ENCODE measurements at places on chromosomes 4 and X.

DNA sequence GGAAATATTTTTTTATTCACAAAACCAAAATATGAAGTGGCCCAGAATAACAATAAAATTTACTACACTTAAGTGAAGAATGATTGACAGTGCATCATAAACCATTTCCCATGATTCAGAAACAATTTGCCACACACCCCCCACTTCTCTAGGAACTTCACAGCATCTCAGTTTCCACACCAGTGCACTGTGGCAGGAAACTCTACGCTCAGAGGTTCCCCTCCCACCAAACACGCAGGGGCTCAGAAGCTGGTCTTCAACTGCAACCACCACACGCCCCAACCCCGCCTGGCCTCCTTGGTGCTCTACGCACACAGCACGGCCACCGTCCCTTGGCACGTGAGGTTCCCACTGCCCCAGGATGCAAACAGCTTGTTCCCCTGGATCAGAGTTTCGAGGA, 63.7 kb downstream of the ZFYVE28 start:
- no peak overlapping the region for H3K27ac ChIP-seq
- no peaks in the 10 kb centered on the region for H3K27me3 ChIP-seq
- no peaks in the 10 kb centered on the region for H3K36me3 ChIP-seq

- DNase-seq = no peak
- no peaks in the 10 kb centered on the region for H3K36me3 ChIP-seq
- H3K4me3 ChIP-seq = no peak overlapping the region
- no peaks in the 10 kb centered on the region for H3K27me3 ChIP-seq
Observed at GRCh38 chr4:1604706-1605205, 79.4 kb downstream of the FAM53A start.

DNA sequence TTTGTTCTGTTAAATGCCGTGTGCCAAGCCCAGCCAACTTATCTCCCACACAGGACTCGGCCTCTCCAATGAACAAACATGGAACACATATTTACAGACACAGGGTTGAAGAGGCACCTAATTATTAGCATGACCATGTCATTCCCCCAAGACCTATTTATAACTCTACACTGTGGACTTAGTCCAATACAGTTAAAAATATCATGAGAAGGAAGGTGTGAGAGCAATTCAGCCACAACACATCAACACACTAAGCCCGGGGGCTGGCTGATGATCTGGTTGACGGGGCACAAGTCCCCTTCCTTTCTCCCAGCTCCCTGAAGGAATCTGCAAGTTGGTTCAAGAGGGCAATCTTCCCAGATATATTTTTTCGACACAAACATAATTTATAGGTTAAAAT, 28.1 kb downstream of the MANBA start:
- no peak overlapping the region for H3K4me3 ChIP-seq
- H3K27ac ChIP-seq = no peak overlapping the region
- H3K27me3 ChIP-seq = no peaks in the 10 kb centered on the region
- DNase-seq = no peak

DNA sequence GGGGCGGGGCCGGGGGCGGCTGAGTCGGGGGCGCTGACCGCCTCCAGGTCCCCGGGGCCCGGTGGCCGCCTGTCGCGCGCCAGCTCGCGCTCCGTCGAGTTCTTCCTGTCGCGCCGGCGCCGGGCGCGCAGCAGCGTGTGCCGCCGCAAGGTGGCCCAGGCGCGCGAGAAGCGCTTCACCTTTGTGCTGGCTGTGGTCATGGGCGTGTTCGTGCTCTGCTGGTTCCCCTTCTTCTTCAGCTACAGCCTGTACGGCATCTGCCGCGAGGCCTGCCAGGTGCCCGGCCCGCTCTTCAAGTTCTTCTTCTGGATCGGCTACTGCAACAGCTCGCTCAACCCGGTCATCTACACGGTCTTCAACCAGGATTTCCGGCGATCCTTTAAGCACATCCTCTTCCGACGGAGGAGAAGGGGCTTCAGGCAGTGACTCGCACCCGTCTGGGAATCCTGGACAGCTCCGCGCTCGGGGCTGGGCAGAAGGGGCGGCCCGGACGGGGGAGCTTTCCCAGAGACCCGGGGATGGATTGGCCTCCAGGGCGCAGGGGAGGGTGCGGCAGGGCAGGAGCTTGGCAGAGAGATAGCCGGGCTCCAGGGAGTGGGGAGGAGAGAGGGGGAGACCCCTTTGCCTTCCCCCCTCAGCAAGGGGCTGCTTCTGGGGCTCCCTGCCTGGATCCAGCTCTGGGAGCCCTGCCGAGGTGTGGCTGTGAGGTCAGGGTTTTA, 1.5 kb downstream of the ADRA2C start:
- H3K27me3 ChIP-seq = no peaks in the 10 kb centered on the region
- H3K36me3 ChIP-seq = no peaks in the 10 kb centered on the region
- no peak overlapping the region for H3K4me3 ChIP-seq
- peaks cover 45% of the 10 kb centered on the region for H3K4me1 ChIP-seq

GRCh38 chrX:48540028-48540375, 488 bp downstream of the TBC1D25 start:
- peak overlapping the region; percentile 53 for H3K4me3 ChIP-seq
- H3K36me3 ChIP-seq = no peaks in the 10 kb centered on the region
- DNase-seq = no peak
- H3K27ac ChIP-seq = peak overlapping the region; percentile 79
- H3K27me3 ChIP-seq = no peaks in the 10 kb centered on the region

DNA sequence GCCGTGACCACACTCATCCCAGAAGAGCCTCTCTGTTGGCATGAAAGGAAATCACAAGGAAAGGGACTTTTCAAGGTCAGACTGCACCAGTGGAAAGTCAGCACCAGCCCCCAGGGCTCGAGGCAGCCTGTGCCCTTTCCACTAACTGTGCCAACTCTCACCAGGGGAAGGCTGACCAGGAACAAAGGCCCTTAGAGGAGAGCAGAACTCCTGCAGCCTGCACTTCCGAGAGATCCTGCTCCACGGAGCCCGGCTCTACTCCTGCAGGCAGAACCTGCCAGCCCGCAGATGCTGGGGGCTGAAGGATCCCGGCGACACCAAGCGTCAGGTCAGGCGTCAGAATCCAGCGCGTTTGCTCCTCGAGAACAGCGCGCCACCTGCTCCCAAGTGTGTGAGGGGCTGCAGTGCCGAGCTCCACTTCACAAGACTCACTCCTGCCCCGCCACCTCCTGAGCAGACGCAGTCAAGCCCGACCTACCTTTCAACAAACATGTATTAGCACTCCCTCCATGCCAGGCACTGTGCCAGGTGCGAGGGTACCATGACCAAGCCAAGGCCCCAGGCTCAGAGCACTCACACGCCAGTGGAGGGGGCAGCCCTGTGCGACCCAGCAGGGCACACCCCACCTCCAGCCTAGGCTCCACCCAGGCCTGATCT, 13.6 kb upstream of the HELT start:
- H3K4me1 ChIP-seq = no peaks in the 10 kb centered on the region
- no peak overlapping the region for H3K27ac ChIP-seq
- H3K27me3 ChIP-seq = no peaks in the 10 kb centered on the region
- peak overlapping the region; percentile 48 for H3K4me3 ChIP-seq
- DNase-seq = no peak

GRCh38 chr4:96293806-96294205, 453.9 kb downstream of the PDHA2 start:
- no peaks in the 10 kb centered on the region for H3K27me3 ChIP-seq
- no peak overlapping the region for H3K4me3 ChIP-seq
- no peaks in the 10 kb centered on the region for H3K4me1 ChIP-seq
- DNase-seq = no peak
- H3K27ac ChIP-seq = no peak overlapping the region

DNA sequence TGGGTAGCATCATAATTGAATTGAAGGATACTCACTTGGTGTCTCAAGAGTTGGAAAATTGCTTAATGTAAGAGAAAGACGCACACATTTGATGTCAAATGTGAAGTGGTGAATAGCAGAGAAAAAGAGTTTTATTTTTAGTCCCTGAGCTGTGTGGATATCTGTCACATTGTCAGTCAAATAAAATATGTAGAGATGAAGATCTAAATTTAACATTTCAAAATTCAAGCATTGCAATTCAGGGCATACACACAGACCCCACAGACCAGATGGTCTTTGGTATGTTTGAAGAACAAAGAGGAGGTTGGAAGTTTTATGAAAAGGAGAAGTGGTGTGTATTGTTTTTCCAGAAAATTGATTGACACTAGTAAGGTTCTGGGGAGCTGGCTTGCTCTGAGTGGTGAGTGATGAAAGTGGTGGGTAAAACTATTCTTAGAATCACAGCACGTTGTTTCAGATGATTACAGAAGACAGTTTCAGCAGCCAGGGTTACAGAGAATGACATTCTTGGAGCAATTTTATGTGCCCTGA, 44.9 kb upstream of the BBS12 start:
- no peaks in the 10 kb centered on the region for H3K36me3 ChIP-seq
- H3K4me1 ChIP-seq = no peaks in the 10 kb centered on the region
- no peak overlapping the region for H3K27ac ChIP-seq
- H3K4me3 ChIP-seq = no peak overlapping the region

GRCh38 chr4:185713731-185714130, 98.3 kb downstream of the SORBS2 start:
- H3K4me1 ChIP-seq = peaks cover 12% of the 10 kb centered on the region
- H3K27ac ChIP-seq = no peak overlapping the region
- H3K36me3 ChIP-seq = no peaks in the 10 kb centered on the region
- no peak overlapping the region for H3K4me3 ChIP-seq
- no peaks in the 10 kb centered on the region for H3K27me3 ChIP-seq
- DNase-seq = no peak

- DNase-seq = no peak
- no peak overlapping the region for H3K4me3 ChIP-seq
- no peaks in the 10 kb centered on the region for H3K36me3 ChIP-seq
- no peaks in the 10 kb centered on the region for H3K27me3 ChIP-seq
Observed at GRCh38 chr4:97013711-97014110, 1129.6 kb downstream of the STPG2 start.

DNA sequence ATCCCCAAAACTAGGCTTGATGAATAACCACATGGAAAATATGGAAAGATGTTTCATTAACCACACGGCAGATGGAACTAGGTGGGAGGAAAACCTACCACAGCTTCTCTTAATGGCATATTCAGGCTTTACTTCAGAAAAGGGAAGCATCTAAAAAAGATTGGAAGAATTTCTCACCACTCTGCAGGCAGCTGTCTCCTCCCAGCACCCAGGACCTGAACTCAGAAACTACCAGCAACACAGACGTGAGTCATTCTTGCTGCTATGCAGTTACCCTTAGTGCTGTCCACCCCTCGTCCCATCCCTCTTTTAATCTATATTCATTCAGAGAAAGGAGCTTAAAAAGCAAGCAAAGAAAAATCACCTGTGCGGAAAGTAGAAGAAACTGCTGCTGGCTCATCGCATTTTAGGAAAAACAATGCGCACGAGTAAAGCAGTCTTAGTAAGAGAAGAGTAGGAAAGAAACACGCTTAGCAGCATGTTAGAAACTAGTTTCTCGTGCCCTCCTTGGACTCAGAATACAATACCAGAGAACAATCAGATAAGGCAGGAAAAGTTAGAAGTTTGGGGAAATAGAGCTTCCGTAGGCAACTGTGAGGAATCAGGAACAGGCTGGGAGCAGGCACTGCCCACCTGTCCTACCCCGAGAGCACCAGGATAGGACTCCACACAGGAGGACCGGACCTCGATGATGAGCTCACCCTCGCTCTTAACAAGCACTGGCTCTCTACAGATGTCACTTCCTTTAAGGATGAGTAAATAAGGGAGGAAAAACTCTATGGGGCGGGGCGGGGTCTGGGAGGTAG, 48.1 kb upstream of the ENPP6 start:
- H3K4me3 ChIP-seq = no peak overlapping the region
- H3K36me3 ChIP-seq = no peaks in the 10 kb centered on the region
- no peak for DNase-seq
- peaks cover 2% of the 10 kb centered on the region for H3K4me1 ChIP-seq
- no peaks in the 10 kb centered on the region for H3K27me3 ChIP-seq
- no peak overlapping the region for H3K27ac ChIP-seq

- H3K4me3 ChIP-seq = no peak overlapping the region
- H3K27ac ChIP-seq = no peak overlapping the region
- H3K36me3 ChIP-seq = no peaks in the 10 kb centered on the region
- no peaks in the 10 kb centered on the region for H3K27me3 ChIP-seq
Observed at GRCh38 chr4:155837203-155837796, 28.8 kb downstream of the ASIC5 start.

GRCh38 chr4:130478406-130478805, 1382.5 kb downstream of the C4orf33 start:
- no peaks in the 10 kb centered on the region for H3K27me3 ChIP-seq
- DNase-seq = no peak
- H3K4me1 ChIP-seq = no peaks in the 10 kb centered on the region

GRCh38 chr4:2689114-2689513, 67.0 kb downstream of the TNIP2 start:
- no peak overlapping the region for H3K4me3 ChIP-seq
- H3K4me1 ChIP-seq = no peaks in the 10 kb centered on the region
- H3K27me3 ChIP-seq = no peaks in the 10 kb centered on the region
- no peak for DNase-seq

DNA sequence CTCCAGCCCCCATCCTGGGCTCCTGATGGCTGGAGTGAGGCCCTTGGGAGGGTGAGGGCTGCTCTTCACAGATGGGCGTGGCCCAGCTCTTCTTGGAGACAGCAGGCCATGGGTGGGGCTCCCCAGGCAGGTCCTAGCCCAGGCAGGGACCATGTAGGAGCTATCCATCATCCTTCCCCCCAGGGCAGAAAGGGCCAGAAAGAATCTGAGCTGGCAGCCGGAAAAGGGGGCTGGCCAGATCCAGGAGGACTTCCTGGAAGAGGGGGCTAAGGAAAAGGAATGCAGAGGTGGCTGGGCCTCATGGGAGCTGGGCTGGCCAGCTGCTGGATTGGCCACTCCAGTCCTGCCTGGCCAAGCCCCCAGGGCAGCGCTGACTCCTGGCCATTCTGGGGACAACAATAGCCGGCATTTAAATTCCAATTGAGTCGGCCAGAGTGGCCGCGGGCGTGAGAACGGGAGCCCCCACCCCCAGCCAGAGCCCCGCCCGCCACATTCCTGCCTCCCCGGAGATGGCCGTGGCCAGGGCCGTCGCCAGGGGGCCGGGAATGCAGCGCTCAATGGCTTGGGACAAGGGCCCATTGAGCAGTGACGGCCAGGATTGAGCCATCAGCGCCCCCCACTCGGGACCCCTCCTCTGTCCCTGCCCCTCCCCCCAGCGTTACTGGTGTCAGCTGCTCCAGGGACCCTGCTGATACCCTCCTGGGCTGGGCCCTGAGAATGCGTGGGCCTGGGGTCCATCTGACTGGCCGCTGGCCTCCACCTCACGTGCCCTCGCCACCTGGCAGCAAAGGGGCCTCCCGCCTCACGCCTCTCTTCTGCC, 15.1 kb upstream of the FGFR3 start:
- DNase-seq = no peak
- no peaks in the 10 kb centered on the region for H3K36me3 ChIP-seq
- no peaks in the 10 kb centered on the region for H3K4me1 ChIP-seq
- H3K27me3 ChIP-seq = no peaks in the 10 kb centered on the region
- H3K4me3 ChIP-seq = no peak overlapping the region

- H3K36me3 ChIP-seq = no peaks in the 10 kb centered on the region
- H3K27me3 ChIP-seq = no peaks in the 10 kb centered on the region
- DNase-seq = no peak
Observed at GRCh38 chrX:99913611-99914010, 496.5 kb downstream of the PCDH19 start.

DNA sequence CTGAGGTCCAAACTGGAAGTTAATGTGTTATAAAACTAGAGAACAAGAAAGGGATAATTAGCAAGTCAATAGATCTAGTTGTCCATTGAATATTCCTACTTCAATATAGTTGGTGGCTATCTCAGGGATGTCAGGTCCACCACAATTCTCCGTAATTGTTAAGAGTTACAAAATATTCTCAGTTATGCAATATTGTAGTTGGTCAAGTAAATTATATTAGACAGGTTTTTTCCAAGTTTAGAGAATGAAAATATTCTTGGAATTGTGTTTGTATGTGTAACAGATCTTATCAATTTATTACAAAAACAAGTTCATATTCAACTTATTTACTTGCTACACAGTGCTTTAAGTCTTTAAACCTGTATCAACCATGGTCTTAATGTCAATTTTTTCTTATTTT, 547.4 kb downstream of the SPRY1 start:
- H3K4me3 ChIP-seq = no peak overlapping the region
- no peaks in the 10 kb centered on the region for H3K27me3 ChIP-seq
- no peaks in the 10 kb centered on the region for H3K36me3 ChIP-seq
- DNase-seq = no peak
- H3K27ac ChIP-seq = no peak overlapping the region
